Activated CD4-positive, alpha-beta T cell treated with anti-CD3 and anti-CD28 coated beads, Interleukin-2, Interleukin-4, amounts not matched to agents 100 ng/mL and 50 ng/mL, durations not matched to agents 16 hours and 8 hours (primary cell): ENCODE measurements at places on chromosomes 6 and 20.

DNA sequence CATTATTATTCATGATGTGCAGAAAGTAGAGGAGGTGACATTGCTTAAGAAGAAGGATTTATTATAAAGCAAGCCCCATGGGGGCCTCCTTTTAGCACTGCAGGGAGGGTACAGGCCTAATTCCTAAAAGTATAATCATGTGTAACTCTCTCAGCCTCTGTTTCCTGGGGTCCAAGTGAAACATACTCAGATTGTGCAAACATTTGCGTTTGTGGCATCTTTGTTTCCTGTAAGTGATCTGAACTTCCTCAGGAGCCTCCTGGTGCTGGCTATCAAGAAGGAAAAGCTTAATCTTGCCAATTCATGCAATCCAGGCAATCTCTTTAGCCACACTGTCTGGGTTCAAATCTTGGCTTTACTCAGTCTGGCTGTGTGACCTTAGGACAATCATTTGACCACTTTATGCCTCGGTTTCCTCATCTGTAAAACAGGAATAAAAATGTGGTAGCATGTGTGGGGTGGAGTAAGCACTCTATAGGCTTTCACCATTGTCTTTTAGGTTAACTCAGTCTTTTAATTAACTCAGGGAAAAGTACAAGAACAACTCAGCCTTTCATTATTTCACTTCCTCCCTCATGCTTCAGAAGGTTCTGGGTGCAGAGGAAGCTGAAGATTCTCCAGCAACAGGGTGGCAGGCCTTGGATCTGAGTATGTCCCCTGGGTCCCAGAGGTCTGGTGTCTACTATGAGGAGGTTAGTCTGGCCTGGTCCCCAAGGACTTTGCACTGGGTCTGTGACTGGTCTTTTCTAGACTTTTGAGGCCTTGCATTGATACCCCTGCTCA, 831 bp upstream of the SIRPB2 start:
- no peak for DNase-seq

DNA sequence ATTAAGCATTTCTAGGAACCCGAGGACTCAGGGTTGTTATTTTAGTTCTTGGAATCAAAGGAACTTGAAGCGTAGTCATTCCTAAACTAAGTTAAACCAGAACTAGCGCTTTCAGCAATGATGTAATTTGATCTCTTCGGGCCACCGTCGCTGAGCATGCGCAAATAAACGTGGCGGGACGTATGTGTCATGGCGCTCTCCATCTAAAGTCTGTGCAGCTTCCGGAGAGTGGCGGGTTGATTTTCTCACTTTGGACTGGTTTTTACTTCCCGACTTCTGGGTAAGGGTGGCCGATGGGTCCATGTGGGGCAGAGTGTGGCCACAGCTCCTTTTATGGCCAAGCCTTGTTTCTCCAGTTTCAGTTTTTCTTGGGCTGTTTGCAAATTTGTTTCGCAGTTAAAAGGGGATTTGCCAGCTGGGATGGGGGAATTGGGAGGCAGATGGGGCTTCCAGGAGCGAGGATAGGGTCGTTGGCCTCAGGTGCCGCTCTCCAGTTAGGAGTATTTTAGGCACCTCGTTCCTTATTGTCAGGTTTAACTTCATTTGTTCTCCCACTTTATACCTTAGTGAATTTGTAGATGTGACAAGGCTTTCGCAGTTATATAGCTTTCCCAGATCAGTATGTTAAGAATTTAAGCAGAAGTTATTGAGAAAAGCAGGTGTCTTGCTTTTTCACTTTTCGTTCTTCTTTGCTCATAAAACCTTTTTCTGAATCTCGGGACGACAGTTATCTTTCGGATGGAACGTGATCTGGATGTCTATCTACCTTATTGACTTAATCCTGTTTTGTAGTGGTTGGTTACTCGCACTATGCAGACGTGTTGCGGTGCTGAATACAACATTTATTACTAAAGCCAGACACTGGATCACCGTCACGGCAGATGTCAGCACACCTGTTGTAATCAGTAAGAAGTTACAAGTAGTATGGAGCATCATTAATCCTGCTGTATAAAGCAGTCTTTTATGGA, at the start of gene CDKAL1:
Gene CDKAL1 (plus strand): TSS at position 163 of the 968 bp plus-strand sequence. CDS start 11,894 bp downstream, outside the sequence.
- peak; percentile 94 for DNase-seq

GRCh38 chr6:149031859-149032598, 285.2 kb downstream of the UST start:
- DNase-seq = peak; percentile 85

DNA sequence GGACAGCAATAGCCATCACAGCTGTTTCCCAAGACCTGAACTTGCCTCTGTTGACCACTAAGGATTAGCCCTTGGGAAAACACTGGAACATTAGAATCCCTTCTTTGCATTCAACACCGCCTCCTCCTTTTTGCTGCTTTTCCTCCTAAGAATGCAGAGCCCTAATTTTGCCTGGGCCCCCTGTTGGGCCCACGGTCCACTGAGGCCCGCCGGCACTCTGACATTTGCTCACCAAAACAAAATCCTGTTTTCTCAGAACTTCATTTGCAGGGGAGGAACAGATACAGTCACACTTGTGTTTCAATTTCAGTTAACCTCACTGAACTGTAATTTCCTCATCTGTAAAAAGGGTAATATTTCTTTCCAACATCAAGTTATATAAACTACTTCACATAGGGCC, 116.0 kb upstream of the JARID2 start:
- peak; percentile 53 for DNase-seq

GRCh38 chr6:161833099-161833860, 559.4 kb upstream of the AGPAT4 start:
- no peak for DNase-seq

DNA sequence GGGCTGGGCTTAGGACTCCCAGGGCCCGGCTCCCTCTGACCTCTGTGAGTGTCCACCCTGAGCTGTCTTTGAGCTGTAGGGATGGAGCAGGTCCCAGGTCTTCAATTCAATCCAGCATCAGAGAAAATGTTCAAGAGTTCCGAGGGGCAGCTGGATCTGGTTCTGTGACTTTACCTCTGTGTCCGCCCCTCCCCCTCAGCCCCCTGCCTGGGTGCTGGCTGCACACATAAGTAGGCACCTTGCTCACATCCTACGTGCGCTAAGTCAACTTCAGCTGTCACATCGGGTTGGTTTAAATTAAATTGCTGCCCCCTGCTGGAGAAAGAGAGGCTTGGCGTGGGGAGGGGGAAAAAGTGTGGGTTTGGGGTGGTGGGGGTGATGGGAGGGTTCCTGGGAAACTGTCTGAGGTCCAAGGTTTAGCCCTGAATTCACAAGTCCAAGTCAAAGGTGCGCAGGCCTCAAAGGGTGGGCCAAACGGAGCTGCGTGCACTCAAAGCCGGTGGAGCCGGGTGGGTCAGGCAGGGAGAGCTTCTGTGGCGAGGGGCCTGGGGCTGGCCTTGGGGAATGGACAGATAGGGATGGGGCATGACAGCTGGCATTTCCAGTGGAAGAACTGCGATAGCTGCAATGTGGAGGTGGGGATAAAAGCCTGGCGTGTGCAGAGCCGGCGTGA, 3.0 kb downstream of the WFDC5 start:
- DNase-seq = peak; percentile 39

GRCh38 chr20:63549019-63549418, 1.5 kb upstream of the SRMS start:
- no peak for DNase-seq

GRCh38 chr6:16735014-16735413, 26.2 kb downstream of the ATXN1 start:
- no peak for DNase-seq

GRCh38 chr6:26311012-26311384, 54.0 kb upstream of the BTN3A2 start:
- DNase-seq = peak; percentile 86

DNA sequence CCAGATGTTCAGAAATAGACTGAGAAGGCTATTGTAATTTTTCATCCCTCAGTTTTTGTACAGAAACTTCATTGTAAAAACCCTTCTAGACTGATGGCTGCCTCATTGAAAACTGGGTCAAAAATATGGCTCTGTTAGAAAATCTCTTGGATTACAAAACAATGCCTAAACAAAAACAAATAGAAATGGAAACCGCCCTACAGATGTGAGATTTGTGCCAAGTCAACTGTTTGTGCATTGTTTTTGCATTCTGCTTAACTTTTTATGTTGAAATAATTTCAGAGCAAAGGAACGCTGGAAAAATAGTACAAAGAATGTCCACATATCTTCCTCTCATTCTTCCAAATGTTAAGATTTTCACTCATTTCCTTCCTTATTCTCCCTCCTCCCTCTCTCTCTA, 425.1 kb downstream of the FOXA2 start:
- DNase-seq = no peak

DNA sequence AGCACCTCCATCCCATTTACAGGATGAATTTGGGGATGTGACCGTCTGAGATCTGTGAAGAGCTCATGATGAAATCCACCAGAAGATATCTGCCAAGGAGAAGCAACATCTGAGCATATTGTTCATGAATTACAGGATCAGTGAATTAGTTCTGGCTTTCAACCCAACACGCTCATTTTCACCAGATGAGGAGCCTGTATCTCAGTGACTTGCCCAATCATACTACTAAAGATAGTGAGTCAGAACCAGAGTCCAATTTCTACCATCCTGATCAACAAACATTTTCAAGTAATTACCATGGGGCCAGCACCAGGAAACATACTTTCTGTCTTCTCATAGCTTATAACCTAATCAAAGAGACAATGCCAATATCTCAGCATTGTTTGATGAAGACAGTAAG, 116.6 kb downstream of the ZDHHC14 start:
- peak; percentile 30 for DNase-seq

DNA sequence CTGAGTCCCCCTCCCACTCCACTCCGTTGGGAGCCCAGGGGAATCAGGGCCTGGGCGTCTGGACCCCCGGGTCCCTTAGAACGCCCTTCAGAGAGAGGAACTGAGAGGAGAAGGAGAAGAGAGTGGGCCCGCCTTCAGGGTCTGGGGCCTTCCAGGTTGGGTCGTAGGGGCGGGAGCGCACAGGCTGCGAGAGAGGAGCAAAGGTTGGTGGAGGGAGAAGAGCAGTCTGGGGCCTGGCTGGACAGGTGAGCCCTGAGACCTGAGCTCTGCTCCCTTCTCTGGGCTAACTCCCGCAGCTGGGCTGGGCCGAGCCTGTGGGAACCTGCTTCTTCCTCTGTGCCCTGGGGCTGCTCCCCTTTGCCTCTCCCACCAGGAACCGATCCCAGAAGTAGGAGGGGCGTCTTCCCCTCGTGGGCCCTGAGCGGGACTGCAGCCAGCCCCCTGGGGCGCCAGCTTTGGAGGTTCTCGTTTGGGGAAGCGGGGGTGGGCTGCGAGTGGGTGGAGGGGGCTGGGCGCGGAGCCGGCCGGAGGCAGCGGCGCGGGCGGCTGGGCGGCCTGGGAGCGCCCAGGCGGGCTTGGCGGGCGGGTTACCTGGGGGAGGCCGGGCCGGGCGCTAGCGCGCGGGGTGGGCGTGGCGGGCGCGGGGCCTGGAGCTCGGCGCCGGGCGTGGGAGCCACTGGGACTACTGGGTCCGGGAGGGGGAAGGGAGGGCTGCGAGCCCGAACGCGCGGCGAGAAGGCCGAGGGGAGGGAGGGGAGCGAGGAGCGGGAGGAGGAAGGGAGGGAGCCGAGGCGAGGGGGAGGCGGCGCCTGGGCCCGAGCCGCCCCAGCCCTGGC, at the start of gene DDR1:
Gene DDR1 (plus strand): TSS at position 835 of the 836 bp plus-strand sequence. CDS start 4,211 bp downstream, outside the sequence.
- peak; percentile 6 for DNase-seq

- no peak for DNase-seq
Measured at GRCh38 chr6:43062818-43063217, 3.4 kb downstream of the KLC4 start.

DNA sequence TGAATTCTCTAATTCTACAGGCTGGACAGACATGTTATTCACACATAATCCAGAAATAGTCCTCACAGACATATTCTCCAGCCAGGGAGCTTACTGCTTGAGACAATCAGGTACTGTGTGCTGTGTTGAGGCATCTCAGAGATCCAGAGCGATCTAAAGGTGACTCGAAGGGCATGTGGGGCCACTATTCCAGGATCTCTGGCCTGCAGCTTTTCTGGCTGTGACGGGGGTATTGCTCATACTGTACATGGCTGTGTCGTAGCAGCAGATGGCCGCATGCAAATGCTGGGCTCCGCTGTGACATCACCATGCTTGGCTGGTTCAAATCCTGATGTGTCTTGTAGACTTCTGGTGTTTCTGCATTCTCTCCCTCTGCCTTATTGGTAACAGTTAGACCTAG, 37.8 kb downstream of the CD109 start:
- no peak for DNase-seq

DNA sequence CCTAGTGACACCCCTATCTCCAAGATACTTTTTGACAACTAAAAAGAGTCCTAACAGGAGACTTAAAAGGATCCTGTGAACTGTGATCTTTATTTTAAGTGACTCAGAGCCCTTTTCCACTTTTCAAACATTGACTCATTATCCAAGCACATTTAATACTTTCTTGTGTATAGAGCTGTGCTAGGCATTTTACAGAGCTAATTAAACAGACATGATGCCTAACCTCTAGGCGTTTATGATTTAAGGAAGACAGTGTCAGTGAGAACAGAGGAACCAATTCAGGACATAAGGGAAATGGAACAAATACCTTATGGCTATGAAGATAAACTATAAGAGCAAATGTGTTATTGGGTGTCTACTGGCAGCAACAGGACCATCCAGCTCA, 282.6 kb downstream of the TPBG start:
- DNase-seq = no peak

DNA sequence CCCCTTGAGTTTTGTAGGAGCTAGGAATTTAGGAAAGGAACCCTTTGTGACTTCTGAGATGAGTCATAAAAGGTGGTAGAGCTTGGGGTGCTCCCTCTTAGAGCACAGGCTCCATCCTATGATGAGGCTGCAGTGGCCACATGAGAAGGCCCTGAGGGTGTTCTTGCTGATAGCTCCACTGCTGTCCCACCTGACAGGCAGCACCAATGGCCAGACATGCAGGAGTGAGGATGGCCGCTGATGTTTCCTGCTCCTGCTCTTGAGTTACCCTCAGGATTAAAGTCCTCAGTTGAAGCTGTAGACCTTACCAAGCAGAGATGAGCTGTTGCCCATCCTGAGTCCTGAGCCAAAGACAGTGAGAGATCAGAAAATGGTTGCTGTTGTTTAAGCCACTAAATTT, 512.1 kb downstream of the CDH26 start:
- DNase-seq = no peak

GRCh38 chr6:138785079-138785478, 10.8 kb upstream of the ECT2L start:
- DNase-seq = no peak

DNA sequence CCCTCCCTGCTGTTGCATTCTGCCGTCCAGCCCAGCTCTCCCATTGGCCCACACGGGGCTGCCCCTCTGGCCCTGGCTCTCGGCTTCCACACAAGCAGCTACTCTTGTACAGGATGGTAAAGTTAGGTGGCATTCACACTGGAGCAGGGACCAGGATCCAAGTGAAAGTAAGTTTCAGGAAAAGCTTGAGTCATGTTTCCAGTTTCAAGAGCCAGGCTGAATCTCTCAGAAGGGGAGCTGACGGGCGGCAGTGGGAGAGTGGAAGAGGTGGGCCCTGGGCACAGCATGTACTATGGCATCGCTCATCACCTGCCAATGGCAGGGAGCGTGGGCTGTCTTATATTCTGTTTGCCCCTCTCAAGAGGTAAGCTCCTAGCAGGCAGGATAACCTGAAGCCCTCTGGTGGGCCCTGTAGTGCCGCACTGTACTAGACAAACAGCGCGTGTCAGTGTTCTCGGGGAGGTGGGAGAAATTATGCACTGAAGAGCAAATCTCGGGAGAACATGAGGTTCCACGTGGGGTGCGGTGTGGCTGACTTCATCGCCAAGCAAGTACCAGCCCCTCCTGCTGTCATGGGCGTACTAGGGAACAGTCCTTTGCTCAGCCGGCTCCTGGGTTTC, 241.5 kb downstream of the NRN1 start:
- no peak for DNase-seq
